M059J (cell line): ENCODE measurements at places on chromosomes 11 and 22. TPM values are rescaled to one million over a fixed set of nuclear protein-coding genes. Genes with fewer than 3 reads are reported as not detected.

C22orf31 gene
- not detected in 2 replicates for total RNA-seq

MMP11 gene
- total RNA-seq = 1.9 and 4.2 TPM in 2 replicates

DNA sequence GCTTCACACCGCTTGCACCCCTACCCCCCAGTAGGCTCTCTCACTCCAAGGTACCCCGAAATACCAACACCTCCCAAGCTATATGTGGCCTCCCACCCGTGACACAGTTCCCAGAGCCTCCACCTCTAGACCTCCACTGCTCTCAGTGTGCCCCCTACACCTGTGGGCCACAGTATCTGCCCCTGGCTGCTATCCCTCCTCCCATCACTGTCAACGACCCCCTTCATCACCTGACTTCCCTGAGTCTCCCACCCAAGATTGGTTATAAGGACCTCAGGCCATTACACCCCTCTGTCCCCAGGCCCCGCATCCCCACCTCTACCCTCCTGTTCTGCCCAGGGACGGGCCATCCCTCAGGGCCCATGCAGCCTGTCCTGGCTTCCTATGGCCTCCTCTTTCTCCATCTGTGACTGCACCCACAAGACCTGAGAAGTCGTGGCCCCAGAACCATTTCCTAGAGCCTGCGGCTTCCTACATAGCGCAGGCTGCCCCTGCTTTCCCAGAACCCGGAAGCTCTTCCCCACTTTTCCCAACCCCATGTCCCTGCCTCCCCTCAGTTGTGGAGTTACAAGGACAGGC lies 734 bp downstream of the ACR start:
- no peak for DNase-seq

DNA sequence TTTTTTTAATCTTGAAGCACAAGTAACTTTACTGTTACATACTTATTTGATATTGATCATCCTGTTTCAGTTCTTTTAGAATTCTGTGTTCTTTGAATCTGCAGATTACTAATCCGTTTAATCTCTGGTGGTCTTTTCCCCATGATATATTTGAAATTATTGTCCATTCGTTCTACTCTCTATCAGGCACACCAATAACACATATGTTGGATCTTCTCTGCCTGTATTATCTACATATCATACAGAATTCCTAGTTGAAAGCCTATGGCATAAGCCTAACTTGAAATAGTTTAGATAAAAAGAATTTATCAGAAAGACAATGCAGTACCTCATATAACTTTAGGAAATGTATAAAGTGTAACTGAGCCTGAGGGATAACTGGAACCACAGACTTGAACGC lies 32.6 kb downstream of the STK33 start:
- no peak for DNase-seq

GRCh38 chr11:118918128-118918685 lies 7.5 kb downstream of the BCL9L start:
- peak; percentile 97 for DNase-seq

GRCh38 chr11:125431481-125431880 lies 64.6 kb downstream of the FEZ1 start:
- DNase-seq = no peak

DNA sequence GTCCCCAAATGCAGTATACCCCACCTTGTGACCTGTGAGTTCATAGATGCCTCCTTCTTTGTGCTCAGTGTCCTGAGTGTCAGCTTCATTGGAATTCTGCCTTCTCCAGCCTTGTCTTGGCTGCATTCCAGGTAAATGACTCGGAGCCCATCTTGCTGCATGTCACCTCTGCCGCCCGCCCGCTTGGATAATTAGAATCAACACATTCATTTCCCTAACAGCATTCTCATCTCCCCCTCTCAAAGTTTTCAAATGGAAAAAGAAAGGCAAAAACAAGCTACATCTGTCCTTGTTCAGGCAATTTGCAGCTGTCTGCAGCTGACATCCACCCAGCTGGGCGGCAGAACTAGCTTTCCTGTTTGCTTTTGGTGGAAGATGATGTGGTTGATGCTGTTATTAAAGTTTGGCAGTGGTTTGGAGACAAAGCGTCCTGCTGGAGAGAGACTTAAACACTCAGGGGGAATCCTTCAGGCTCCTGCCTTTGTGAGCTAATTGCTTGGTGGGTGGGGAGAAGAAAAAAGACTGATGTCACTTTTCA lies 198.8 kb upstream of the SEZ6L start:
- DNase-seq = no peak

DNA sequence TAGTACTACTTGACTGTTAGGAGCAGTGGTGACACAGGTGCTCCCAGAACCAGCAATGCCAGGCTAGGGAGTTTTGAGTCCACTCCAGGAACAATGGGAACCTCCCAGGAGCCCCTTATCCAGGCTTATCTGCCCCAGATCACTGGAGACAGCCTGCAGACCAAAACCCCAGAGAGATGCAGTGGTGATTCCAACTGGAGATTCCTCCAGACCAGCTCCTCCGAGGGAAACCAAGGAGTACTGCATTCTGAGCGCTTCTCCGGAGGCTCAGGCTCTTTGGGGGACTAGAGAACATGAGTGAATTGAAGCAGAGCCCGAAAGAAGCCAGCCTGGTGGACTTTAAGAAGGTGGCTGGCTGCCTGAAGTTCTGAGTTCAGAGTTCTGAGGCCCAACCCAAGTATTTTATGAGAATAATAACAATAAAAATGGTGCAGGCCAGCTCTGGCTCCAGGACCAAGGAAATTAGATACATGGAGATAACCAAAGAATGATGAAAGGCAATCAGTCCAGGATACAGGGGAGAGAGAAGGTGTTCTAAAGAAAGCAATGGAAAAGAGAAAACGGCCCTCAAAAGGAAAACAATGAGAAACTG lies 1.3 kb upstream of the TMEM25 start:
- DNase-seq = no peak

GRCh38 chr11:38226684-38227083 lies 1628.6 kb upstream of the RAG2 start:
- DNase-seq = peak; percentile 6

TECTA gene
- total RNA-seq = 0.17 and 0.32 TPM in 2 replicates

GRCh38 chr11:121282886-121283502 lies 9.6 kb upstream of the SC5D start:
- no peak for DNase-seq

GRCh38 chr22:26983311-26983710 lies 325.9 kb downstream of the MIAT start:
- DNase-seq = peak; percentile 39

DNA sequence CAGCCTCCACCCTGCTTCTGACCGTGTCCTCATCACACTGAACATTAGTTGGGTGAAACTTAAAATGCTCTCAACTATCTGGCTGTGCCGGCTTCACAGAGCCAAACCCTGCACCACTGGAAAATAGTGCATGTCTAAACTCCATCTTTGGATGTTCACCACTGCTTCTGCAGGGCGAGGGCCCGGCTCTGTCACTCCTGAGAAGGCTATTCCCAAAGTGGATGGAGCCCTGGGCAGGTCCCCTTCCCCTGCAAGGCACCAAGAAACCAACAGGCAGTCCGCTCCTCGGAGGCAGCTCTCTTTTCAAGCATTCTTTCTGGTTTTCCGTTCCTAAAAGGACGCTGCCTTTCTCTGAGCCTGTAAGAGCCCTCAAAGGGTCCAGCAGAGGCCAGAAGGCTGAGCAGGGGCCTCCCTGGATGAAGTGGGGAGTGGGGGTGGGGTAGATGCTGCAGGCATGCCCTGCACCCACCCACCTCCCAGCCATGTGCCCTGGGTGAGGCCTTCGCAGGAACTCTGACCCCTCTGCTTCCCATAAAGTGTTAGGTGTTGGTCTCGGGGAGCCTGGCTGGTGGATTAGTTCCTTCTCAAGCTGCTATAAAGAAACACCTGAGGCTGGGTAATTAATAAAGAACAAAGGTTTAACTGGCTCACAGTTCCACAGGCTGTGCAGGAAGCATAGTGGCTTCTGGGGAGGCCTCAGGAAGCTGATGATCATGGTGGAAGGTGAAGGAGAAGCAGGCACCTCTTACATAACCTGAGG lies 23.3 kb downstream of the LINC01488 start:
- no peak for DNase-seq
